ENCODE measurements at places on chromosomes 5 and 9.

- no peak for DNase-seq
Observed at GRCh38 chr9:94932652-94933510, 206.4 kb downstream of the AOPEP start.

- DNase-seq = no peak
Observed at GRCh38 chr9:135677641-135678168, 14.6 kb downstream of the LCN9 start.

GRCh38 chr5:120108586-120109248 is 355.4 kb upstream of the PRR16 start:
- no peak for DNase-seq

DNA sequence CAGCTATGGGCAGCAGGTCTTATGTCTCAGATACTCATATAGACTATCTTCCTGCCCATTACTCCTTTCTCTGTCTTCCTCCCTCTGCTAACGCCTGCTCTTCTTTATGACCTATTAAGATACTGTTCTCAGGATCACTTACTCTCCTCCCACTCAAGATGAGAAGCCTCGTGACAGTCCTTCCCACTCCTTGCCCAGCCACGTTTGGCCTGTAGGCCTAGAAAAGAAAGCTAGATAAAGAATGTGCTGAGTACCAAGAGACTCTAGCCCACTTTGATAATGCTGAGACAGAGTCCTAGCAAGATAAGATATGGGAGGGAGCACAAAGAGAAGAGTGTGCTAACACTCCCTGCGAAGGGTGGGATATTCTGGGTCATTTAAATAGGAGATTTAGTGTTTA is 6.8 kb upstream of the DENND4C start:
- DNase-seq = no peak

DNA sequence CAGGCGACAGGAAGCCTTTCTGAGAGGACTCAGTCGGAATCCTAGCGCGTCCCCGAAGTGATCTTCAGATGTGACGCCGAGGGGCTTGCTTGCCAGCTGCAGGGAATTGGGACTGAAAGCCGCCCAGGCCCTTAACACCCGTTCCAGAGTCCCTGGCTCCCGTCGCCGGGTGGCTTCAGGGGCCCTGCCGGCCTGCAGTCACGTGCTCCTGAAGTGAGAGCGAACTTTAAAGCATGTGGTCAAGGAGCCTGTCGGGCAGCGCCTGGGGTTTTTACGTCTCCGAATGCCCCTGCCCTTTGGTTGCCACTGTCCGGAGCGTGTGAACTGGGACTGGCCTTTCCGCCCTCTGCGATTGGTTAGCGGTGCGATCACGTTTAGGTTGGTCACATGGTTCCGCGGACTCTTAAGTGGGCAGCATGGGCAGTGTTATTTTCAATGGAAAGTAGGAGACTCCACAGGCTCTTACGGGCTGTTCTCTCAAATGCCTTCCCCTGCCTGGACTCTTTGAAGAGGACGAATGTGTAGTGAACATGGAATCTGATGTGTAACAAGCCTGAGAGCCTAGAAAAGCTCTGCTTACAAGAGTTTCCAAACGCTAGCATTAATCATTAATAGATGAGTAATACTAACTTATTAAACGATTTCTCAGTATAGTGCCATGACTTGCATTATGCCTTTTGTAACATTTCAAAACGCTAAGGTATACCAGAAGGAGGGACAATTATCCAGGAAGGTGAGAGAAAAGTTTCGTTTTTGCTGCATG is 1.9 kb downstream of the VLDLR start:
- DNase-seq = no peak

DNA sequence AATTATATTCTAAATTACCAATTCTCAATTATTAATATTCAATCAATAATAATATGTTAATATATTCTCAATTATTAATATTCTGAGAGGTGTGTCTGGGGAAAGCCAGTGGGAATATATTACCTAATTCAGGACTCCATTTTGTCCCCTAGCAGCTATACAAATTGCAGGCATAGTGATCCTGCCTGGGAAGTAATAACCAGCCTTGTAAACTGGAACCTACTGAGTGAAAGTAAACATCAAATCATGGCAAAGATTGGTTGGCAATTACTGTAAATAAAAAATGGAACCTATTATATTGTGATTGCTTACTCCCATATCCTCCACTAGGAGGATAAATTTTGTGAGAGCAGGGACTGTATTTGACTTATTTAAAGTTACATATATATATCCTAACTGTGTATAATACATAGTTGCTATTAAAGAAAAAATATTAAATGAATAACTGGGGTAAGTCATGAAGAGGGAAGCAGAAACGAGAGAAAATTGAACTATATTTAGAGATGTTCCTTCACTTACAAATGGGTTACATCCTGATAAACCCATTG is 150.5 kb upstream of the ELL2 start:
- no peak for DNase-seq

DNA sequence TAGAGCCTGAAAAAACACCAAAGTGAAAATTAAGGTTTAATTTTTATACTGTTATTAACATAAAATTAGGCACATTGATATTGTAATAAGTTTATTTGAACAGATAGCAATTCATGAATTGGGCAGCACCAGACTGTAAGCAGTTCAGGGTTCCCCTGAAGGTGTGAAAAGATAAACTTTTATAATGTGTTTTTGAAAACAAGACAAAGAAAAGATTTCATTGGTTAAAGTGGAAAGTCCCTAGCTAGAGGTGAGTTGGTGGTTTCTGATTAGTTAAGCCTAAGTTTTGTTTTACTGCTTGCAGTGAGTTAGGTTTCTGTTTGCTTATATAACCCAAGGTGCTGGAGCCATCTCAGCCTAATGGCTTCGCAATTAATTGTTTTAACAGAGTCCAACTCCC is 96.5 kb upstream of the RPS23 start:
- no peak for DNase-seq

DNA sequence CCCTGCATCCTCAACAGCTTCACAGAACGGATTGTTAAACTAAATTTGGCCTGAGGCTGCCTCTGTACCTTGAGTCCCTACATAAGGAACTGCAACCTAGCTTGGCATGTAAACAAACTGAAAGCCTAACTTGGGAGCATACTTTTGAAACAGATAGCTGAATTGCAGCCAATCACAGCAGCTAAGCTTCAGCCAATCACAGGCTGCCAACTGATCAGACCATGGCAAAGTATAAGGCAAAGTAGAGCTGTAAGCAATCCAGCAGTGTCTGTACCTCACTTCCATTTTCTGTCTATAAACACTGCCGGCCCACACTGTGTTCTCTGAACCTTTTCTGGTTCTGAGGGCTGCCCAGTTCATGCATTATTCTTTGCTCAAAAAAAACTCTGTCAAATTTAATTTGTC is 8.9 kb upstream of the ZNF483 start:
- no peak for DNase-seq

DNA sequence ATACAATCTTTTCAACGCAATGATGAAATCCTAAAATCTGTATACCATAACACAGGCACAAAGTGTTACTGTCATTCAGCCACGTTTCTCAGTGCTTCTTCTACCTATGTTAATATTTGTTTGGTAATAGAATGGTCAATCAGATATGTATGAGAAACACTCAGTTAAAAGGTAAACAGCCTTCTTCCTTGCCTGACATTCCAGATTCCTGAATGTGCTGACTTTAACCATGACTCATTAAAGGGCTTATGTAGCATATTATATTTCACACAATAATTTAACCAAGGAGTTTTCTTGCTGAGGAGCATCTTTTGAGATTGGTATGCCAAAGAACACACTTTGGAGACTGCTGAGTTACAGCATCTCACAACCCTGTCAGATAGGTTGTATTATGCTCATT is 187.6 kb downstream of the CETN3 start:
- no peak for DNase-seq

DNA sequence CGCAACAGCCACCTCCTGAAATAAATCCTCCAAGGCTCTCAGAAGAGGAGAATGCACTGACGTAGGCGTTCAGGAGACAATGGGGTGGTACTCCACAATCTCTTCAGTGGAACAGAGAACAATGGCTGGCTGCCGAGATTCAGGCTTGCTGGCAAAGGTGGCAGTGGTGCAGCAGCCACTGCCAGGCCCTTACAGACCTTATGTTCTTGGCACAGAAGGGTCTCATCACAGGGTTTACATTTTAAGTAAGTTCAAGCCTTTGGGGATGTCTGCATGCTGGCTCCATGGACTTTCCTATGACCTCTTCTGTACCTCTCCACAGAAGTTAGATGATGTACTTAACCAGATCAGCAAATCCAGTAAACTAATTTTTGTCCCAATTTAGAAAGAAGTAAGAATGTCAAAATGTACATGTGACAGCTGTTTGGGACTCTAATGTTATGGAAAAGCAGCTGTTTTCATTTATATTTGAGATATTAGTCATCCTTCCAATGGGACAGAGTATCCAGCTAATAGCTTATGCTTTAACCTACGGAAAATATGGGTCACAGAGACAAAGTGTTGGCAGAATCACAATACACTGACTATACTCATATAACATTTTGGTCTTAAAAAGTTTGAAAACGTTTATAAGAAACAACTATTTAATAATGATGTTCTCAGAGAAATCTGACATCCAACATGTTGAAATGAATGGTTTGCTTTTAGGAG is 180.9 kb downstream of the MAPKAP1 start:
- no peak for DNase-seq

DNA sequence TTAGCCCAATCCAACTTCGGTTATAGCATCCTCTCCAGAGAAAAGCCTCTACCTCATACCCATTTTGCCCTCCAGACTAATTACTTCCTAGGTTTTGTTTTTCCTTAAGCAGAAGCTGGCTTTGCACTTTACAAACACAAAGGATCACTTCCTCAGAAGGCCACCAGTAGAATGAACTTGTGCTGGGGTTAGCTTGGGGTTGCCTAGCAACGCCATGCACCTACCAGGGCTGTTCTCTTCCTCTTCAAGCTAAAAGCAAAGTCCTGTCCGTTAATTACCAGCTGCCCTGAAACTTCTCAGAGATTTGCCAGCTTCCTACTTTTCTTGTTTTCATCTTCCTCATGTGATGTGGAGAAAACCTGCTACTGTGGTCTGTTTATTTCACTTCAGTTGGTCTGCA is 132.0 kb upstream of the WWC1 start:
- no peak for DNase-seq

GRCh38 chr5:4698596-4698995 is 441.5 kb upstream of the ADAMTS16 start:
- no peak for DNase-seq

GRCh38 chr9:111922324-111923013 is 25.9 kb downstream of the UGCG start:
- no peak for DNase-seq

DNA sequence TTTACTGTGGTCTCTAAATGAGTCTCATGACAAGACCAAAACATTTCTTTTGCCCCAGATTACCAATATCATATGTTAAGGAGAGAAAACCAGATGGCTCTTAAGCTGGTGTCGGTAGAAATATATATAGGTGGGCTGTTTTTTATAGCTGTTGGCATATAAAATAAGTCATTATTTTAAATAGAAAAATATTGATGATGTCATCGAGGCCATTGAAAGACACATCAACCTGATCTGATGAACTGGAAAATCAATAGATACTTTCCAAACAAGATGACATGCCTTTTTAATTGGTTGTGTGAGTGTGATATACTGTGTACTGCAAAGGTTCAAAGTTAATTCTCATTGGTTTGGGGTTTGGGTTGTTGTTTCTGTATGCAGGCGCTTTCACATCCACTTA is 617.3 kb downstream of the CCDC171 start:
- no peak for DNase-seq

DNA sequence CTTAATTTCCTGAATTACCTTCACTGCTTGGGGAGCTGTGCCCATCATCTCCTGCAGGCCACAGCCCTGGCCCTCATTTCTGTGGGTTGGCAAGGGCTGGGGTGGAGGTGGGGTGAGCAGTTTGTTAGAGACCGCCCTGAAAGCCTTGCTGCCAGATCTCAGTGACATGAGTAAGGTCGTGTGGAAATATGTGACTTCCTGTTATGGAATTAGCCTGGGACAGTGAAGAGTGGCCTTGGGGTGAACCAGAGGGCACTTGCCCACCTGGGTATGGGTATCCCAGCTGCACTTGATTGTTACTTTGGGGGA is 2.5 kb upstream of the HNRNPAB start:
- no peak for DNase-seq

DNA sequence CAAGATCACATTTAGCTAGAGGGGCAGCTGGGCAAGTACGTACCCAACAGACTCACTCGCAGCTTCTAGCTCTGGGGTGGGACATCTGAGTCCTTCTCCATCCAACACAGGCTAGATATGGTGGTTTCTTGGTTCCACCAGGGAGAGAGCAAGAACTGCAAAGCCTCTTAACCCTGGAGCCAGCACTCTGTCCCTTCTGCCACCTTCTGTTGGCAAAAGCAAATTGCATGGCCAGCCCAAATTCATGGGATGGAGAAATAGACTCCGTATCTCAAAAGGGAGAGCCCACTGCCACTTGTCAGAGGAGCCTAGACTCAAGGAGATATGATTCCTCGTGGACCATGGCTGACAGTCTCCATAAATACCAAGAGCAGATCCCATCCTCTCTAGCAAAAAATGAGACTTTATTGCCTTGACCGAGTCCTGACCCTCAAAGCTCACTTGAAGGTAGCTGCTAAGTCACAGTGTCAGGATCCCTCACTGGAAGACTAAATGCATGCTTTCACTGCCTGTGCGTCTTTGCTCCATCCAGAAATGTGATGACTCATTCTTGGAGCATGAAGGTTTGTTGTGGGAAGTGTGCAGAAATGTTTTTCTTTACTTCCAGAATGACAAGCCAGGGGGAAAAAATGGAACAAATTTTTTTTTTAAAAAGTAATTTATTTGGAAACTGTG is 28.8 kb upstream of the ROR2 start:
- no peak for DNase-seq

DNA sequence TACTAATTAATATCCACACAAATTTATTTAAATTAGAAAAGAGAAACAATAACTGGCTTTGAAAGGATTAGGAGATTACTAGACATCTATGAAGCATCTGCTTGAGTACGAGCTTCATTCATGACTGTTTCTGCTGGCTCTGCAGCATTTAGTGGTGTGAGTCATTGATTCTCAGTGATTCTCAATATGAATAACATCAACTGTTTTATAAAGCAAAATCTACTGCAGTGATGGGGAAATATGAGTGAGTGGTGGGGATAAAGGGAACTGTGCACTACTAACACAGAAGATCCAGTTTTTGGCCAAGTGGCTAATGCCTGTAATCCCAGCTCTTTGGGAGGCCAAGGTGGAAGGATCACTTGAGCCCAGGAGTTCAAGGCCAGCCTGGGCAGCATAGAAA is 8.4 kb downstream of the FNBP1 start:
- no peak for DNase-seq

DNA sequence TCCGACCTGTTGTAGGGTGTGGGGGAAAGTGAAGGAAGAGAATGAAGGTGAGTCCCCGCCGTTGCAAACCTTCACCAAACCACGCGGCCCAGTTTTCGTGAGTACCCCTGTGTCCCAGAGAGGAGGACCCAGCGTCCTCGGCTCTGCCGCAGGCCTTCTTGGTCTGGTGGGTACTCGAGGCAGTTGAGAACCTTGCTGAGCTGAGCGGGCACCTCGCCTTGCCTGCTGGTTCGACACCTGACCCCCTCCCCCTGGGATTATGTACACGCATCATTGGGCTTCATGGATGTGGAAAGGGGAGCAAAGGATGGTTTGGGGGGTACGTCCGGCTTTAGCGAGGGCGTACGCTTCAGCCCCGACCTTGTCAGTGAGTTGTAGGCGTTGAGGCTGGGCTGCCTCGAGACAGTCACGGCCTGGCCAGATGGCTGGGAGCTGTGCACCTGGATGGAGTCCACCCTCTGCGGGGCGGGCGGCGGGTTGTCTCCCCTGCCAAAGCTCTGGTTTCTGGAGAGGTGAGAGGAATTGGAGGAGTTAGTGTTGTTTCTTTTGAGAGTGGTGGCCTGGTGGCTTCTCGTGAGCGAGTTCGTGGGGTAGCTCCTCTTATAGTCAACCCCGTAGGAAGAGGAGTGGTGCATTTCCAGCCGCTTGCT is 128.1 kb downstream of the SEMA6A start:
- no peak for DNase-seq

GRCh38 chr5:103480246-103480645 is 82.3 kb downstream of the NUDT12 start:
- no peak for DNase-seq
